Activated naive CD4-positive, alpha-beta T cell (primary cell): ENCODE measurements at places on chromosomes 1 and 21.

DNA sequence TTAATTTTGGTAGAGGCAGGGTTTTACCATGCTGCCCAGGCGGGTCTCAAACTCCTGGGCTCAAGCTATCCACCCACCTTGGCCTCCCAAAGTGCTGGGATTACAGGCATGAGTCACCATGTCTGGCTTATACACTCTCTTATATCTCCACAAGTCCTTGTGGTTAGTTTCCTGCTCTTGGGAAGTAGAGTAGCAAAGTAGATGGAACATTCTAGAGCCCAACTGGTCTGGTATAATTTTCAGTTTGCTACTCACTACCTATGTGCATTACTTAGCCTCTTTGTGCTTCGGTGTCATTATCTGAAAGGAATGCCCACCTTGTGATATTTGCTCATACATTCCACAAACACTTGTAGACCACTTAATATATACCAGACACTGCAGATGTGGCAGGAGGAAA lies 96.6 kb upstream of the IPO9 start:
- DNase-seq, result no peak

GRCh38 chr1:88001460-88001859 lies 672.8 kb downstream of the LMO4 start:
- DNase-seq, result no peak

- no peak for DNase-seq
These were observed 28.8 kb upstream of the CDCA8 start for GRCh38 chr1:37663426-37664000.

- DNase-seq, result no peak
These were observed 6.4 kb upstream of the KANK4 start for GRCh38 chr1:62325681-62326080.

DNA sequence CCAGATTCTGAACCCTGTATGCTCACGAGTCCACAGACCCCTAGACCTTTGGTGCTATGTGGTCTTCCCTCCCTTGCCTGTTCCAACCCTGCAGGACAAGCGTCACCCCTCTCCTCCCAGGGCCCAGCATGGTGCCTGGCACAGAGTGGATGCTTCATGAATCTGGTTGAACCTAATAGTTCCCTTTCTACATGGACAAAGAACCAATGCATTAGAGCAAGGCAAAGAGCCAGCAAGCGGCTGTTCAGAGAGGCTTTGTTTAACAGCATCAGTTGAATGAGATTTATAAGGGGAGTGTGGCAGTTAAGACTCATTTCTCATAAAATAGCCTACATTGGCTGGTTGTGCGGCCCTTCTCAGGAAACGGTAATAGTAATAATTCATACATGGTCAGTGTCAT lies 14.9 kb downstream of the SLC26A9 start:
- DNase-seq, result no peak
